ENCODE measurements at places on chromosomes 11 and 22. TPM values are rescaled to one million over a fixed set of nuclear protein-coding genes. Genes with fewer than 3 reads are reported as not detected.

- peak; percentile 83 for DNase-seq
These were observed 16.2 kb upstream of the CASTOR1 start for GRCh38 chr22:30305519-30305905.

- no peak for DNase-seq
These were observed 7.5 kb upstream of the MS4A7 start for GRCh38 chr11:60370811-60371298.

DNA sequence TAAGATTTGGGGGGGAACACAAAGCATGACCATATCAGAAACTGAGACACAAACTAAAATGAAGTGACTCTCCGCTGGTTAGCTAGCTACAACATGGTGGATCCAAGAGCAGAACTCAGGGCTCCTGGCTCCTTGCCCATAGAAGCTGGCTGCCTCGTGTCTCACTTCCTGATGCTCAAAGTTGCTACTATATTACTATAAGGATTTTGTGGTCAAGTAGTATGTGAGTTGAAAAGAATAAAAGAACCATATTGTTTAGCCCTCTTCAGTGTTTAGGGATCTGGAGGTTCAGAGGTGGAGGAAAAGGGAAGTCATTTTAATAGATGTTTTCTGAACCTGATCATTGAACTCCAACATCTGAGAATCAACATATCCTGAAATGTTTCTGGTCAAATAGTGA is 16.9 kb upstream of the SIK2 start:
- no peak for DNase-seq

- no peak for DNase-seq
These were observed 79.5 kb downstream of the UBASH3B start for GRCh38 chr11:122734848-122735496.

DNA sequence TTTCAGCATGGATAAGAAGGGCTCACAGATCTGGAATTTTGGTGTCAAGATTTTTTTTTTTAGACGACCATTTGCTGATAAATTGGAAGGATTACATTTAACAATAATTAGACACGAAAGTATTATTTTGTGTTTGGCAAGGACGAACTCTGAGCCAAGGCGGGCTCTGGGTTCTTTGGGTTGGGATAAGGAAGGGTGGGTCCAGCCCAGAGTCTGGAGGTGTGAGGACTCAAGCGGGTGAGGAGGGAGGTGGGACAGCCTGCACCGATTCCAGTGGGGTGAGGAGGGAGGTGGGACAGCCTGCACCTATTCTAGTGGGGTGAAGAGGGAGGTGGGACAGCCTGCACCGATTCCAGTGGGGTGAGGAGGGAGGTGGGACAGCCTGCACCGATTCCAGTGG is 4.1 kb downstream of the B3GAT1 start:
- no peak for DNase-seq

DNA sequence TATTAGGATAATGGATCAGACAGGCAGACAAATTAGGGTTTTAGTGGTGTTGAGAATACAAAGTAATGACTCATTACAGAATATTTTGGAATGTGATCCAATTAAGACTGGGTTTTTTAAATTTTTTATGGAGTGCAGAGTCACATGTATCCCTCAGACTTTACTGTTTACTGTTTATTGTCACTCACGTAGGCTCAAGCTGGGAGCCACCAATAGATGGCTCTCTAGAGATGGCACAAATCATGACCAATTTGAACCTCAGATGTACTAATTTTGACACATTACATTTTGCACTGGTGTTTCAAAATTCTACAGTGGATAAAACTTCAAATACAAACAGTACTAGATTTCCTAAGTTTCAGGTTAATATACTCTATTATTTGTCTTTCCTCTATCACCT is 53.6 kb upstream of the ANO3 start:
- no peak for DNase-seq

Gene TNNI2
- 0.35 TPM for total RNA-seq

Gene MSANTD4
- total RNA-seq = 19.2 TPM

Data from Right ventricle myocardium inferior (tissue), 1 donor.